ENCODE measurements at places on chromosomes 7 and 10.

DNA sequence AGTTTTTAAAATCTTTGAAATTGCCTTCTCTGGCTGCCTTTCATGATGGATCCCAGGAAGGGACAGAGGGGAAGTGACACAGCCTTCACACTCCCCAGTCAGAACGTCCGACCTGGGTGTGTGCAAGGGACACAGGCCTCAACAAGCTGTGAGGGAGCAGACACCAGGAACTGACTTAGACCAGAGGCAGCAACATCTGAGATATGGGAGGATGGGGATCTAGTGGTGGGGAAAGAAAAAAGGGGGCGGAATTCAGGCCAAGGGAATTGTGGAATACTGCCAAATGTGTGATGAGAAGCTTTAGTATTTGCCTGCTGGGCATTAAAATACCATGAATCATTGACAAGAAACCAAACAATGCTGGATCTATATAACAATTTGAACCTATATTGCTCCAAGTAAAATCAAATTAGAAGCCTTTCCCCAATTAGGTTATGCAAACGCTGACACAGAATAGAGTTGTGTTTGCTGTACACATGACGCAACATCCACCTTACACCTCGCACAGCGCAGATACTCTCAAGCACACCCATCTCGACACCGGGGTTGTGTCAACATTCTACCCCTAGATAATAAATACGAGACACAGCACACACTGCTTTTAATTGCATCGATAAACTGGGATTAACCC, 17.2 kb upstream of the MNX1 start:
- no peak for DNase-seq

DNA sequence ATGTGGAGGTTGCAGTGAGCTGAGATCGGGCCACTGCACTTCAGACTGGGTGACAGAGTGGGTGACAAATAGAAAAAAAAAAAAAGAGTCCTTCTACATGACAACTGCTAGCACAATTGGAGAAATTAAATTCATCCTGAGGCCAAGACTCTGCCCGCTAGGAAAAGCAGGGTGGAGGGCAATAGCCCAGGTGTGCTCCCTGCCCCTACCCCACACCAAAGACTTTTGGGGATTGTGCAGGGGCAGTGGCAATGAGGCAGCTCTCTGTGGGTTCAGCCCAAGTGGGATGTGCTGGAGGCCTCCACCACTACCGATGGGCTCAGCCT, 61.3 kb downstream of the TMEM209 start:
- no peak for DNase-seq

DNA sequence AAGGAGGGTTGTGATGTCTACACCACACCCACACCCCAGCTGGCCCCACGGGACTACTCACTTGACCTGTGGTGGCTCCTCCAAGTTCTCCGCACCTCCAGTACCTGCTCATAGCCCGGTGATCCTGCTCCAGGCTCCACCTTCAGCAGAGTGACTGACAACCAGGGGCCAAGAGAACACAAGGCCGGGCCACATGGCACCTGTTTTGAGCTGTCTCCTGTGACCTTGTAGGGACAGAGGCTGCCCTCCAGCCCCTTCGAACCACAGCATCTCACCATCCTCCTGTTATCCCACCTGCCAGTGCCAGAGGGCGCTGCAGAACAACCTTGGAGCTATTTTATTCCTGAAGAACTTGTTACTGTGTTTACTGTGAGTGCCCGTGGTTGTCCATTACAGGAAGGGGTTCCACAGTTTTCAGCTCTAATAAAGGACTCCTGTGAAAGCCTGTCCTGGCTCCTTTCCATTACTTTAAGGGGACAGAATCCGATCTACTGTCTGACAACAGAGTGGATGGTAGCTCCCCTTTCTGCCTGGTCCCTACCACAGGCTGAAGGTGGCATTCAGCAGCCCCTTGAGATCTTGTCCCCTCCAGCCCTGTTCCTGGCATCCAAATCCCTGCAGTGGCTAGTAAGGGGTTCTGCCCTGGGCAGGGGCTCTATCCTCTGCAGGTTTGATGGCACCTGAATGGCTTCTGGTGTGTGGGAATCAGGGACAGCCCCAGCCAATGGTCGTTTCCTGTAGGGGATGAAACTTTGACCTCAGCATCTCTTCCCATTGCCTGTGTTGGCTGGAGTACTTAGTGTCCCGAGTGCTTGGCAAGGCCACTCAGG, 50.8 kb downstream of the C10orf120 start:
- DNase-seq: no peak

- no peak for DNase-seq
Observed at GRCh38 chr10:110029450-110029849, 21.7 kb downstream of the ADD3 start.

DNA sequence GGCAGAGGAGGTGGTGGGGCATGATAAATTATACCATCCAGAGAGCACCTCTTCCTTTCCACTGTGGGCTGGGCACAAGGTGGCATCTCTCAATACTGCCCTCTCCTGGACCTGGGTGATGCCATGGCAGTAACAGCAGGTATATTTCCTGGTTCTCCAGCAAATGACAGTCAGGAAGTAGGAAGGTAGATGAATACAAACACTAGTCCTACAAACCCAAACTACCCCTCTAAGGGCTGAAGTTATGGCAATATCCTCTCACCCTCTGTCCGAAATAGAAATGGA, 1004.9 kb downstream of the KCNMA1 start:
- no peak for DNase-seq

DNA sequence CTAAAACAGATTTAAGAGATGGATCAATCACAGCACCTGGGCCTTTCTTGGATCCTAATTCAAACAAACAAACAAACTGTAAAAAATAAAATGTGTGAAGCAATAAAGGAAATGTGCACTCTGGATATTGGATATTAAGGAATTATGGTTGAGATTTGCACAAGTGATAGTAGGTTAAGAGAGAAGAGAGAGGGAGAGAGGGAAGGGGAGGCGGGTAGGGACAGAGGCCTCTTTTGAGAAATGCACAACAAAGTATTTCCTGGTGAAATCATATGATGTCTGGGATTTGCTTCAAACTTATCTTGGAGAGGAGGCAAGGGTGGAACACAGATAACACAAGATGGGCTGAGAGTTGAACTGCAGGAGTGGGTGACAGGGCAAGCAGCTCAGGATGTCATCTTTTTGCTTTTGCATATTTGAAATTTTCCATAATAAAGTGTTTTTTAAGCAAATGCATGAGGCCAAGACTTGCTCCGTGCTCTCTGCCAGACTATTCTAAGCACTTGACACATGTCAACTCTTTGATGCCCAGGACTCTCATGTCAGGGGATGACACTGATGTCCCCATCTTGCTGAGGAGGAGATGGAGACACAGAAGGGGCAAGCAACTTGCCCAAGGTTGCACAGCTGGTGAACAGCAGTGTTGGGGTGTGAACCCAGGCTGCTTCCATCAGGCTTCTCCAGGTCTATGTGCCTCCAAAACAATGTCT, 9.1 kb upstream of the AEBP1 start:
- no peak for DNase-seq

GRCh38 chr7:178444-178843, 13.9 kb upstream of the FAM20C start:
- DNase-seq: no peak

DNA sequence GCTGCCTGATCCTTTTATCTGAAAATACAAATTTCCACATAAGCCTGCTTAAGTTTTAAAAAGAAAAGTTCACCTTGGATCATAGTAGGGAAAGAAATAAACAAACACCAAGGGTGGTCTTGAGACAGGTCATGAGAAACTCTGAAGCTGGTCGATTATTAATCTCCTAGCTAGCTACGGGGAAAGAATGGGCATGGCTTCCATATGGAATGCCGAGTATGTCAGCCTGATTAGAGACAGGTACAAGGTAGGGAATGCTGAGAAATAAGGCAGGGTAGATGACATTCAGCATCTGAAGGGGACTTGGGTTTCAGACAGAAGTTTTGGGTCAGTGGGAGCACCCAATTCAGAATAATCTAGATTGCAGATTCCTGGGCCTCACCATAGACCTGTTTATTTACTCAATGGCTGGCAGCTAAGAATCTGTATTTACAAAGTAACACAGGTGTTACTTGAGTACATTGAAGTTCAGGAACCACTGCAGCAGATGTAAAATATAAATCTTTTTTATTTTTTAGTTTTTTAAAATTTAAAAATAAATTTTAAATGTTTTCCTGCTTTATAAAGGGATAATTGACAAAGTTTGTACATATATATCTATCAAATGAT, 49.0 kb downstream of the SCIN start:
- DNase-seq: no peak

DNA sequence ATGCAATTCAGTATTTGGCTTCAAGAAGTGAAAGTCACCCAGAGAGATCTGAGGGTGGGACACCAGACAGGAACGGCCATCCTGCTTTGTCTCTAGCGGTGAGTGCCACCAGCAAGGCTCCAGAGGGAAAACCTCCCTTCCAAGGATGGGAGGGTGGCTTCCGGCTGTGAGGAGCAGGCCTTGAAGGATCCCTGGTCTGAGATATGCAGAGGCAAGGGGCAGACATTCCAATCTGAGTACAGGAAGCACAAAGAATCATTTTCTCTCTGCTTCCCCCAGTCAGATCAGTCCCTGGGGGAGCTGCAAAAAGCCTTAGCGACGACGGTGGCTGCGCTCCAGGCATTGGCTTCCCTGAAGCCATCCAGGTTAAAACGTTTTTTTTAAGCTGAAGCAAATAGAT, 167.4 kb downstream of the TEX36 start:
- DNase-seq: no peak

GRCh38 chr7:155710031-155710430, 65.6 kb downstream of the RBM33 start:
- DNase-seq: no peak

DNA sequence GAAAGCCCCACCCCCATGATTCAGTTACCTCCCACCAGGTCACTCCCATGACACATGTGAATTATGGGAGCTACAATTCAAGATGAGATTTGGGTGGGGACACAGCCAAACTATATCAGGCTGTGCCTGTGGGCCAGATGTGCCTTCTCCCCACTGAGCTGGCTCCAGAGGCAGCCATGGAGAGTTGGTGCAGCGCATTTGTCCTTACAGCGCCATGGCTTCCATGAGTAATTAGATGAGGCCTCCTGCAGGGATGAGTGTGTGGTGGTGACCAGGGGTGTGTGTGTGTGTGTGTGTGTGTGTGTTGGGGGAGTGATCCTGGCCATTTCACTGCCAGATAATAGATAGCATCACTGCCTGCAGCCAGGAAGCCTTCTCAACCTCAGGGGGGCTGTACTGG, 94.6 kb downstream of the FANK1 start:
- DNase-seq: no peak
